Bronchial epithelial cell (primary cell): ENCODE measurements at places on chromosomes 16 and 17.
A peak's percentile ranks its signal among the peaks of the same experiment; 100 is the strongest.

DNA sequence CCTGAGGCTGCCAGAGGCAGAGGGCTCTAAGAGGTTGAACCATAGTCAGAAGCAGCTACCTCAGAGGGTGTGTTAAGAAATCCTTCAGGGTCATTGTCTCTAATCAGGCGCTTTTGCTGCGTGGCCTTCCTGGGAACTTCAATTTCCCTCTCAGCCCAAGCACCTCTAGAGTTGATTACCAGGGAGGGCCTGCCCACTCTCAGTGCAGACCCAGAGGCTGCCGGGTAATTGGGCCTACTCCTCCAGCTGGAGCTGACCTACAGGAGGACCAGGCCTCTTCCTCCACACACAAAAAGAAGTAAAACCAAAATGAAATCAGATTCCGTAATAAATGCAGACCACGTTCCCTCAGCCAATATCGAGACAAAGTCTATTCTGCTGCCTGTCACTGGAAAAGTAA is 305.0 kb upstream of the CCL2 start:
- no peak for DNase-seq

DNA sequence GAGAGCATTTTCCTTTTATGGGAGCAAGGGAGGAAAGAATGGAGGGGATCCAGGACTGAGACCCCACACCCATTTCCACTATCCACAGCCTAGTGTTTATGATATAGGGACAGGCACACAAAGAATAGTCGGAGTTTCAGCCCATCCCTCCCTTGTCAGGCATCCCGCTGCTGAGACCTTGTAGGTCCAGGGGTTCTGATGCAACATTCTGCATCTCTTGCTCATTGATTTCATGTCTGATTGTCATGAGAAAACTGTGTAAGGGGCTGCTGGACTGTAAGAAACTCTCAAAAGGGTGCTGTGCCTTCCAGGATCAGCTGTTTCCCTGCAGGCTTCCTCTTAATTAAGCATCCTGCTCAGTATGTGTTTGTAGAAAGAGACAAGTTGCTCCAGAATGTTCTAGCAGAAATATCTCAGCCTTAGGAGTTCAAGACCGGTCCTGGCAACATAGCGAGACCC is 5.3 kb upstream of the POLR3E start:
- no peak for DNase-seq

- DNase-seq = peak; percentile 4
These were observed 62.3 kb downstream of the TMEM100 start for GRCh38 chr17:55660178-55660886.

DNA sequence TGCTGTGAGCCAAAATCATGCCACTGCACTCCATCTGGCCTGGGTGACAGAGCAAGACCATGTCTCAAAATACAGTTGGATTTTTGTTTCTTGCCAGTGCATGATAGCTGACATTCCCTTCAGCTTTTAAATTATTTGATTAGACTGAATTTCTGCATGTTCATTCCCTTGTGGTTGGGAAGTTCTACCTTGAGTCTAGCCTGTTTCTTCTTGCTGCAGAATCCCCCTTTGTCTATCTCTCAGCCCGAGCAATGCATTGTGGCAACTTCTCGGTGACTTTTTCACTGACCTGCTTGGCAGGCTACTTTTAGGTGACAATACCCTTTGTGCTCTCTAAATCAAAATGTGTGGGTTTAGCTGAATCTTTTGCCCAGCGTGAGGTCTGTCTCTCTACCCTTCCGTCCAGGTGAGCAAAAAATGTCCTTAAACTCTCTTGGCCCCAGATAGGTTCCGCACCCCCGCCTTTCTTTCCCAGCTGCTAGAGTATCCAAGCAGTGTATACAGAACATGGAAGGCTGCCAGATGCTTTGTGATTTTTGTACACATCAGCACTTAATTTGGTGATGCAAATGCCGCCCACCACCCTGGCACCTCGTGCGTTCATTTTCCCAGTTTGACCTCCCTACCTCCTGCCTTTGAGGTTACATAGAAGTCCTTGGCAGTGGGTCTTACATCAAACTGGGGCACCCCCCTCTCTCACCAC is 130.2 kb downstream of the ABCC6 start:
- DNase-seq = no peak

DNA sequence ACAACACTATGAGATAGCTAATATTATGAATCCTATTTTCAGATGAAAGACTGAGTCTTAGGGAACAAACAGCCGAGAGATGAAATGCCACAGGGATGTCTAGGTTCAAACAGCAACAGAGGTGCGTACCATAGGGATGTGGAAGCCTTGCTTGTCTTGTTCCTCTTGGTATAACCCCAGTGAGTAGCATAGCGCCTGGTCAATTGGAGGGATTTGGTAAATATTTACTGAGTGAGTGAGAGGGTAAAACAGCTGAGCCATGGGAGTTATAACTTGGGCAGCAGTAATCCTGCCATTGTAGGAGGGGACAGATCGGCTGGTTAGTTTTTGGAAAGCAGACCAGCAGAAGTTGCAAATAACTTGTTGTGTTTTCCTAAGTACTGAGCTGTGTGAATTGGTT is 80.2 kb downstream of the WWOX start:
- DNase-seq = no peak

- DNase-seq = peak; percentile 57
These were observed 6.7 kb downstream of the NR1D1 start for GRCh38 chr17:40093580-40094201.

DNA sequence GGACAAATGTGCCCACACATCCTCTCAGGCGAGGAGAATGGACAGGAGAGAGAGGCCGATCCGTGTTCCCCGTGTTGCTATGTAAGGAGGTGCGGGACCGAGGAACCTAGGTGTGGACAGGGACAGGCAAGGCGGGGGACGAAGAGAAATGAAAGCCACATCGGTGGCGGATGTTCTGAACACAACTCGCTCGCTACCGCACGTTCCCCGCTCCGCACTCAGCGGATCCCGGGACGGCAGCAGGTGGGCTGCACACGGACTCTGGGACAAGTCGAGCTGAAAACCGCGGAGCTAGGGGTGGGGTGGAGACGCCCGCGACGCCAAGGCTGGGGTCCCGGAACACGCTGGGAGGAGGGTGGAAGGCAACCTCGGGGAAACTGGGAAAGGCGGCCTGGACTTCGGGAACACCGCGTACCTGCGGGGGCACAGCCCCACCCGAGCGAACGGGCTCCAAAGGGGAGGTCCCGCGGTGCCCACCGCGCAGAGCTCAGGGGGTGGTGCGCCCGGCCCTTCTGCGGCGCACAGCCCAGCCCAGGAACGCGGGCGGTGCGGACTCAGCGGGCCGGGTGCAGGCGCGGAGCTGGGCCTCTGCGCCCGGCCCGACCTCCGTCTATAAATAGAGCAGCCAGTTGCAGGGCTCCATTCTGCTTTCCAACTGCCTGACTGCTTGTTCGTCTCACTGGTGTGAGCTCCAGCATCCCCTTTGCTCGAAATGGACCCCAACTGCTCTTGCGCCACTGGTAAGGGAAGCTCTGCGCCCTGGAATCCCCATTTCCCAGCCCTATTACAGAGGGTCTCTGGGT is at the start of gene MT1E:
TSS of gene MT1E (plus strand) at position 642 of the 803 bp plus-strand sequence. CDS start at position 713, 71 bp downstream.
- DNase-seq = peak; percentile 50

DNA sequence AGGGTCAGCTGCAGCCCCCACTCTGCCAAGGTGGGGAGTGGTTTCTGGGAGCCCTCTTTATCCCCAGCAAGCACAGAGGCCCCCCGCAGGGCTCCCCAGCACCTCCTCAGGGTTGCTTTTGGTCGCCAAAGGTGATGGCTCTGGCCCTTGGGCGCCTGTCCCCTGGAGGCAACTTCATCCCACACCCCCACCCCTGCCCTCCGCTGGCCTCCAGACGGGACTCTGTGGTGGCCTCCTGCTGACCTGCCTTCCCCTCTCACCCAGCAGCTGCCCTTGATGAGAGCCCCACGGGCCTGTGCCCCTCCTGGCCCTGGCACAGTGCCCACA is 7.8 kb upstream of the RHOT2 start:
- DNase-seq = no peak

GRCh38 chr16:31477220-31478216 is 5.4 kb upstream of the SLC5A2 start:
- no peak for DNase-seq

GRCh38 chr17:81285894-81286293 is 9.2 kb downstream of the SLC38A10 start:
- DNase-seq = no peak

GRCh38 chr17:31433811-31434726 is 42.6 kb downstream of the RAB11FIP4 start:
- no peak for DNase-seq

- DNase-seq = no peak
These were observed 75.8 kb upstream of the CNTNAP4 start for GRCh38 chr16:76201385-76201784.
